ENCODE measurements at places on chromosomes 12 and 14. TPM values are rescaled to one million over a fixed set of nuclear protein-coding genes. Genes with fewer than 3 reads are reported as not detected.

Gene IFNG-AS1
- total RNA-seq: not detected

Gene CLEC6A
- not detected for total RNA-seq

Gene SNAPC1
- 6.1 TPM for total RNA-seq

Gene KLRB1
- not detected for total RNA-seq

Gene HCAR2
- 20.2 TPM for total RNA-seq

Gene PTPN21
- 6.1 TPM for total RNA-seq

Gene RNASE3
- total RNA-seq: not detected

- no peak for DNase-seq
Measured at GRCh38 chr12:76713986-76714385, 49.9 kb upstream of the ZDHHC17 start.

DNA sequence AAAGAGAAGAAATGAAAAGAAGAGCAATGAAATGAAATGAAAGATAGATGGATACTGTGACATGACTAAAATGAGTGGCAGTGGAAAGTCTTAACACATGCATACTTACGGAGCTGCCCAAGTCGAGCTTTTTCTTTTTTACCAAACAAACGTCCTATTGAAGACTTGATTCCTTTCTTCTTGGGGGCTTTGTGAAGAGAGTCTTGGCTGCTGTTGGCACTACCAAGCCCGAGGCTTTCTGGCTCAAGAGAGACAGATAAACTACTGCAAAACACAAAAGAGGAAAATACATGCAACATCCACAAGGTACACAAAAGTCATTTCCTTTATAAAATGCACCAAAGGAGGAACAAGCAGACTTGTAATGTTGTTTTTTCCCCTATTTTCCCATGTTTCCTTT is 261.2 kb downstream of the ACSS3 start:
- DNase-seq: no peak

DNA sequence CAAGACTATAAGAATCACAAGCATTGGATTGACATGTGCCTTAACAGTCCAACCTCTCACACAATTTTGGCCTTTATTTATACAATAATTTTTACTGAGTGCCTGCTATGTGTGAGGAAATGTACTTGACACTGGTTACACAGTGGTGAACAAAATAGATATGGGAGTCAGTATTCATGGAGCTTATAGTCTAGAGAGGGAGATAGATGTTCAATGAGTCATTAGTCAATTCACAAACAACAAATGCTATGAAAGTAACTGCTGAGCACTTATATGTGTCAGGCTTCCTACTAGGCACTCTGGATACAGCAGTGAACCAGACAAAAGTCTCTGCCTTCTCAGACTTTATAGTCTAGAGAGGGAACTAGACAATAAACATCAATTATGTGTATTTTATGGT is 3.7 kb downstream of the CFAP54 start:
- no peak for DNase-seq

- DNase-seq: no peak
Measured at GRCh38 chr12:79925492-79925891, 9.4 kb downstream of the PPP1R12A start.

DNA sequence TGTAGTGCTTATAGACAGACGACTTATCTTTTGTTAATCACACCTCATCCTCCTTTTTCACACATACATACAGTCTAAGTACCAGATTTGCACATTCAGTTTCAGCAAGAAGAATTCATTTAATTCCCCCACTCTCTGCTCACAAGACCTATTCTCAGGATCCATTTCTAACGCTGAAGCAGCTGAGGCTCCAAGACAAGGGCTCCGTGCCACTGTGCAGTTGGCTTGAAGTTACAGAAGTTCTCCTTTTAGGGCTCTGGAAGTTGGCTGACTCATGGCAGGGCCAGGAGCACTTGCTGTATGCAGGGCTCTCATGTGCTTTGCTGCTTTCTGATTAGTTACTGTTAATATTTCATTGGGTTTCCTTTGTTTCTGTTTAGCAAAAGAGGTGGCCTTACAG is 1566.9 kb upstream of the TMEM132C start:
- DNase-seq: no peak

- DNase-seq: no peak
Measured at GRCh38 chr14:74308695-74309094, 6.0 kb upstream of the ABCD4 start.

GRCh38 chr14:31955936-31956579 is 121.0 kb upstream of the ARHGAP5 start:
- DNase-seq: no peak

- DNase-seq: no peak
Measured at GRCh38 chr12:65879878-65880277, 55.6 kb downstream of the HMGA2 start.

DNA sequence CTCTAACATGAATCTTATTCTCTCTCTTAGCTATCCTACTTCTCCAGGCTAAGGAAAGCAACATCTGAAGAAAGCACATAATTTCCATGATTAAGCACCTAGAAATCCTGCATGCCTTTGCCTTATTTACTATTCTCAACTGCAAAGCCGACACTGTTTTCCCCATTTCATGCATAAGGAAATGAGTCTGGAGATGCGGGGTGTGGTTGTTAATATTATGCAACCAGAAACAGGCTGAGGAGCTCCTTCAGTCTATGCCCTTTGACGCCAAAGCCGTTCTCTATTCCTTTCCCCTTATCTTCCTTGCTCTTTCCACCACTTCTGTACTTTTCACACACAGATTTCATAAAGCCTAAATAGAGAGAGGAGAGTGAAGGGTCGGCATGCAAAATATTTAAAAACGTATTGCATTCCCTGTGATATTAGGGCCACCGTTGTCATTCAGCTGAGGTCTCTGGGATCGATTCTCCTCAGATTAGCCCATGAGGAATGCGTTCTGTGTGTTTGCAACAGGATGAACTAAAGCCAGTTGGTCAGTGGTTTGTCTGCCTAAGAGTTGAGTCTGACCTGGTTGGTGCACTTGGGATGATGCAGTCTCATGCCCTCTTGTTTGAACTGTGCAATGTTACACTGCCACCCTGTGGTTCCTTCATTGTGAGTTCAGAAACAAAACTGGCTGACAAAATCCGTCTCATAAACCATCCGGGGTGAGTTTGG is 53.1 kb upstream of the PLEKHG7 start:
- no peak for DNase-seq

- DNase-seq: no peak
Measured at GRCh38 chr12:48758737-48759136, 30.2 kb downstream of the ADCY6 start.

- no peak for DNase-seq
Measured at GRCh38 chr14:68124979-68125731, 305.6 kb downstream of the RAD51B start.

GRCh38 chr14:101557811-101558738 is 3.2 kb upstream of the DIO3 start:
- no peak for DNase-seq

GRCh38 chr14:27256805-27257204 is 659.0 kb upstream of the NOVA1 start:
- no peak for DNase-seq

DNA sequence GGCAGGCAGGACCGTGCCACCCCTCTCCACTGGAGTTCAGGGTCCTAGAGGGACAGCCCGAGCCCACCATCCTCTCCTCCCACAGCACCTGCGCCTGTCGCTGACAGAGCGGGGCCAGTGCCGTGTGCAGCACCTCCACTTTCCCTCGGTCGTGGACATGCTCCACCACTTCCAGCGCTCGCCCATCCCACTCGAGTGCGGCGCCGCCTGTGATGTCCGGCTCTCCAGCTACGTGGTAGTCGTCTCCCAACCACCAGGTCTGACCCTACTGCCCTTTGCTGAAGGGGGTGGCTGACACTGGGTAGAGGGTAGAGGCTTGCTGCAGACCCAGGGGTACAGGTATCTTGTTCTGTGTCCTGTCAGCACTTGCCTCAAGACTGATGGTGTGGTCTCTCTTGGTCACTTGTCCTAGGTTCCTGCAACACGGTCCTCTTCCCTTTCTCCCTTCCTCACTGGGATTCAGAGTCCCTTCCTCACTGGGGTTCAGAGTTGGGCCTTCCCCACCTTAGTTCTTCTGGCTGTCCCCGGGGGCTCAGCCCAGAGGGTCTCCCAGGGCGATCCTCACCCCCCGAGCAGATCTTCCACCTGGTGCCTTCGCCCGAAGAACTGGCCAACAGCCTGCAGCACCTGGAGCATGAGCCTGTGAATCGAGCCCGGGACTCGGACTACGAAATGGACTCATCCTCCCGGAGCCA is 42.0 kb downstream of the SH2B3 start:
- DNase-seq: no peak

- no peak for DNase-seq
Measured at GRCh38 chr12:56079723-56080555, at the start of gene ERBB3. TSS of gene ERBB3 (plus strand) at chr12:56080165. CDS start at chr12:56080301, 136 bp downstream.

DNA sequence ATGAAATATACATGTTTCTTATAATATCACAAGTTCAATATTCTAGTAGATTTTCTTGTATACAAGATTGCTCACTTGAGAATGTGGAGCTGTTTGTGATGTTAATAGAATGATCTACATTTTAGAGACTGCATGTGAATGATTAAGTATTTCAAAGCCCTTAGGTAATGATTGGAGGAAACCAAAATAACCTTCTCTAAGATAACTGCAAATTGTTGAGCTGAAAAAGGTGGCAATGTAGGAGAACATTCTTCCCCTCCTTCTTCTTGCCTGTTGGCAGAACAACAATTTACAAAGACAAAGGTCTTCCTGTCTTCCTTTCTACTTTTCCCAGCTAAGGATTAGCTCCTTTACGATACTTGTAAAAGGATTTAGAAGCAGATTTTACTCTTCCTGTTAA is 2.0 kb upstream of the CLEC6A start:
- DNase-seq: no peak

DNA sequence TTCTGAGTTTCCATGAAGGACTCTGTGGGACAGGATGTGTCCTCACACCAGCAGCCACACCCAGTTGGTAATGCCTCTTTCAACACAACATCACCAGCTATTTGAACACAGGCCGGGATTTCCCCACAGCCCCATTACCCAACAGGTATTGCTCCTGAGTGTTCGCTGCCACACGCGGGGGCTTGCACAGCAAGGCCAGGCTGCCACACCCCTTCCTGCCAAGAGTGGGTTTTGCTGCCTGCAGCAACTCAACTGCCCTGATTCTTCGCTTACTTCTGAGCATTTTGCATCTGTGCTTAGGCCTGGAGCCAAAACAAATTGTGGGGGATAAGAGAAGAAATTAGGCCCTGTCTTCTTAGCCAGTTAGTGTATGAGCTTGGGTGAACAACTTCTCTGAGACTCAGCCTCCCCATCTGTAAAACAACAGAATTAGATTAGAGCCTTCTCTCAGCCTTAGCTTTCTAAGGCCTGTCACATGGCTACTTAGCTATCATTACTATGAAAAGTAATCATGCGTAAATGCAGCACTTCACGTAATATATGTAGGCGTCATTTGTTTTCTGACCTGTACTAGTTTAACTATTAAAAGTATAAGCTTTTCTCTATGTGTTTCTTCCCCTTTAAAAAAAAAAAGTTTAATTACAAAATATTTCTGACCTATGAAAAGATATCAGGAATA is 20.0 kb downstream of the CKAP4 start:
- no peak for DNase-seq

GRCh38 chr12:92759634-92760268 is 57.0 kb downstream of the PLEKHG7 start:
- no peak for DNase-seq
